ENCODE measurements at places on chromosomes 16 and 17.
A peak's percentile ranks its signal among the peaks of the same experiment; 100 is the strongest.

DNA sequence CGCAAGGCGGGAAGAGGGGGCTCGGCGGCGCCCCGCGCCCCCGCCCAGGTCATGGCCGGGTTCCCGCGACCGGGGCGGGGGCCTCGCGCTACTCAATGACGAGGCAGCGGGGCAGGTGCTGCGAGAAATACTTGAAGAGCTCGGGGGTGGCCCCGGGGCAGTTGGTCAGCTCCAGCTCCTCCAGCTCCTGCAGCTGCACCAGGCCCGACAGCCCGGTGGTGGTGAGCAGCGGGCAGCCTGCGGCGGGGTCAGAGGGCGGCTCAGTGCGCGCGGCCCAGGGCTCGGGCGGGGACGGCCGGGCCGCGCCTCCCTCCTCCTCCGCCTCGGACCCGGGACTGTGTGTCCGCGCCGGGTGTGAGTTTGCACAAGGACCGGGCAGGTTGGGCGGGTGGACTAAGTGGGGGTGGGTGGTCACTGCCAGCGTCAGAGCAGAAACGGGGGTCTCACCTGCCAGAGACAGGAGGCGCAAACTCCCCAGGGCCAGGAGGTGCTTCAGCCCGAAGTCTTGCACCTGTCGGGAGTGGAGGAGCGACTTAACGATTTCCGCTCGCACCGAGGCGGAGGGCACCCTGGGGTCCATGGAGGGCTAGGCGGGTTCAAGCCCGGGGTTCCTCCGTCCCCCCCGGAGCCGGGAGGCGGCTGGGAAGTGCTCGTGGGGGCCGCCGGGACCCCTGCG lies 4.1 kb upstream of the WDR24 start:
- DNase-seq: no peak

GRCh38 chr16:49287572-49287971 lies 5.9 kb upstream of the CBLN1 start:
- DNase-seq: no peak

DNA sequence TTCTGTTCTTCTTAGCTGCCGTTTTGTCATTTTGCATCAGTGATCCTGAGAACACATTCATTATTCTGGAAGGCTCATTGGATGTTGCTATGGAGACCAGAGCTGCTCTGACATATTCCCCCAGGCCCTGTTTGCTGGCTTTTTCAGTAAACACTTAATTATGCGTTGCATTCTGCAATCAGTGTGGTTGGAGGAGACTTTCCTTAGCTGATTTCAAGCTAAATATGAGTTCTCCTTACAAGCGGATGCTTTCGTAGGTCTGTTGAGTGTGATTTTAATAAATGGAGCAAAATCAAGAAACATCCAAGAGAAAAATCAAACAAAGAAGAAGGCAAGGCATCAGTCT lies 38.2 kb upstream of the NUDT7 start:
- DNase-seq: no peak

DNA sequence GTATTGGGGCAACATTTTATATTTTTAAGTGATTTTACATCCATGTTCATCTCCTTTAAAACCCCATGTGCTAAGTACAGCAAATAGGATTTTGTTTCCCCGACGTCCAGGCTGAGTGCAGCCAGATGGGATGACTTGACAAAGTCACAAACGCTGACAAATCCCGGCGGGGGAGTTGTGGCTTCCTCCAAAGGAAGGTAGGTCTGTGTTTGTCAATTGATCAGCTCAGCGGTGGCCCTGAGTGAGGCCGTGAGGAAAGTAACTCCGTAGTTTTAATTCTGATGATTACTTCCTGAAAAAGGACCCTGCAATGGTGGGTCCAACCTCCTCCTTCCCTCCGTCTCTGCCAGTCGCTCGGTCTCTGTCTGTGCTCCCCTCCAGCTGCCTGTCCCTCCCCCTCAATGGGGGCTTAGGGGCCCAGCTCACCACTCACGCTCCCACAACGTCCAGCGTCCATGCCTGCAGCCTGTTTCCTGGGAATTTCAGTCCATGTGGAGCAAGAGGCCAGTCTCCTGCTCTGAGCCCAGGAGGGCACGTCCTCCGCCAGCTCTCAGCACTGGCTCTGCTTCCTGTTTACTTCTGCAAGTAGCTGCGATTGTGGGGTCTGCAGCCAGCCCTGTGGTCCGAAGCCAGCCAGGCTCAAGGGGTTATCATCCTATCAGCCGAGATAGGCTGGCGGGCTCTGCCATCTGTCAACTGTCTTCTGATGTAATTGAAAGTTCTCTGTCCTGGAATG lies 209.4 kb upstream of the FOXF1 start:
- DNase-seq: peak; percentile 72

- DNase-seq: peak; percentile 65
Measured at GRCh38 chr16:53503991-53504663, 1.1 kb upstream of the AKTIP start.

All from umbilical cord (tissue), 2 donors.